ENCODE measurements at places on chromosomes 11 and 22.
A peak's percentile ranks its signal among the peaks of the same experiment; 100 is the strongest.

- DNase-seq: no peak
Measured at GRCh38 chr22:25368271-25368670, 148.8 kb downstream of the CRYBB2 start.

- peak; percentile 68 for DNase-seq
Measured at GRCh38 chr11:93740730-93741093, 583 bp downstream of the TAF1D start.

- DNase-seq: no peak
Measured at GRCh38 chr11:2423157-2424025, 20.9 kb downstream of the TRPM5 start.

DNA sequence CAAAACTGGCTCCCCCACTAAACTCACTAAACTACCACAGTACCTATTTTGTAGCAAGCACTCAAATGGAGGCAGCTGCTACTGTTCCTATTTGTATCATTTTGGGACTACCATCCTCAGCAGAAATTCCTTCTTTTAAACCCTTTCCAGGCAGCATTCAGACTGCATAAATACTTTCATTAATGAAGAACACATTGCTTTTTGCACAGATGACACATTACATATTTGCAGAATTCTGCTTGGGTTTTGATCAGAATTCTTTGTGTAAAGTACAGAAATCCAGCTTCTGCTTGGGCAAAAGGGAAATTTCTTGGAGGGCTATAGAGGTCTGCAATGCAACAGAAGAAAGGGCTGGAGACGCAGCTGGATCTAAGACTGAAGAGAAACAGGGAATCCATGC is 24.2 kb downstream of the RBX1 start:
- DNase-seq: no peak

GRCh38 chr11:73249304-73249703 is 22.8 kb upstream of the P2RY6 start:
- no peak for DNase-seq

GRCh38 chr11:57974848-57975601 is 48.7 kb upstream of the OR9Q1 start:
- no peak for DNase-seq

DNA sequence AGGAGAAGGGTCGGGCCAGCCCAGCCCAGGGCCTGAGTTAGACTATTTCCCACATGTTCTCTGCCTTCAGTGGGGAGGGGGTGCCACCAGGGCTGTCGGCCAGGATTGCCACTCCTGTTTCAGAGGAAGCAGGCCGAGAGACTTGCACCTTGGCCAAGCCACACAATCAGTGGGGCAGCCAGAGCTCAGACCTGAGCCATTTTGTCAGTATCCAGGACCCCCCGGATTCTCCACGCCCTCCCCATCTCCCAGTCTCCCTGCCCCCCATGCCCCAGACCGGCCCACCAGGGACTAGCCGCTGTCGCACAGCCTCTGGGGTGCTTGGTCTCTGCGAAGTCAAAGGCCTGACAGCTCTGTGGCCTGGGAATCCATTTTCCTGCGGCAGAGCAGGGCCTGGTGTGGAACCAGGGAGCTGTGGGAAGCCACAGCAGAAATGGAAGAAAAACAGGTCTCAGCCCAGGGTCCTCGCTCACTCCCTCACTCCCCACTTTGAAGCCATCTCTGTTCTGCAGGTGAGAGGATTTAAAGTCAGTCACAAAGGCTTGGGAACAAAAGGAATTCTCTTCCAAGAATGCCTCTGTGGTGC is 25.5 kb upstream of the MGAT3 start:
- peak; percentile 48 for DNase-seq

DNA sequence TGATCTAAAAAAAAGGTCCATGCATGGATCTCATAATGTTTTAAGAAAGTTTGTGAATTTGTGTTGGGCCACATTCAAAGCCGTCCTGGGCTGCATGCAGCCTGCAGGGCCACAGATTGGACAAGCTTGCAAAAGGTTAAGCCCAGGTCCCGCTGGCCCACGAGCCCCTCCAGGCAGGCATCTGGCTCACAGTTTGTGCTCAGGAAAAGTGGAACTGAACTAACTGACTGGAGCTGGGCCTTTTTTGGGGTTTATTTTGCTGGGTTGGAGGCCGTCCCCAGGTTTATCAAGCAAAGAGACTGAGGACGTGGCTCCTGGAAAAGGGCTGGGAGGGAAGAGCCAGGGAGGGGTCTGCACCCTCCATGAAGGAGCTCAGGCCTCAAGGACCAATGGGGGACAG is 32.1 kb upstream of the BAIAP2L2 start:
- DNase-seq: no peak

DNA sequence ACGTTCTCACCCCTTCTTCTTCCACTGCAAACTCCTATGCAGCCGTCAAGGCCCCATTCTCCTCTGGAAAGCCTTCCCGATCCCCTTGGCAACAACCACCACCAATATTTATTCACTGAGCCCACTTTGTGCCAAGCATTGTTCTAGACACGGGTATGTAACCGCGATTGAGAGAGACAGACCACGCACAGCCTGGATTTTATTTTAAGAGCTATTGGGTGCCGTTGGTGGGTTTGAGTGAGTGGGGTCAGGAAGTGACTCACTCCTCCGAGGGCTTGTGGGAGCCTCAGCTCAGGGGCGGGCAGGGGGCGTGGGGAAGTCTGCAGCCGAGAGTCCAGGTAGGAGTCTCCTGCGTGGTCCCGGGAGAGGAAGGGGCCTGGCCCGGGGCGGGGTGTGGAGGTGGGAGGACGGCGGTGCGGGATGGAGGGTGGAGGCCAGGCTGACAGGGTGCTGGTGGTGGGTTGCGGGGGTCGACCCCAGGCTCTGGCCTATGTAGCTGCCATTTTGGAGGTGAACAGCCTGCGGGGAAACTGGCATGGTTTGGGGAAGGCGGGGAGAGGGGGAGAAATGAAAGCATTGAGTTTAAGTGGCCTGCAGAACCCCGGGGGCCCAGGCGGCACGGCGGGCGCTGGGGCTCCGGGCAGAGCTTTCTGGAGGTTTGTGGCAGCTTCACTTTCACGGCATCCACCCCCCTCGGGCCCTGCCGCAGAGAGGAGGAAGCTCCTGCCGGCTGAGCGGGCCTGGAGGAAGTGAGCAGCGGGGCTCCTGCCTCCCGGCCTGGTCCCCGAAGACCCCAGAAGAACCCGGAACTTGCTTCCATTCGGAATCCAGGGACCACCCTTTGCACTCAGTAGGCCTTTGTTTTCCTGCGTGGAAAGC is 547 bp downstream of the PARVG start:
- peak; percentile 79 for DNase-seq

DNA sequence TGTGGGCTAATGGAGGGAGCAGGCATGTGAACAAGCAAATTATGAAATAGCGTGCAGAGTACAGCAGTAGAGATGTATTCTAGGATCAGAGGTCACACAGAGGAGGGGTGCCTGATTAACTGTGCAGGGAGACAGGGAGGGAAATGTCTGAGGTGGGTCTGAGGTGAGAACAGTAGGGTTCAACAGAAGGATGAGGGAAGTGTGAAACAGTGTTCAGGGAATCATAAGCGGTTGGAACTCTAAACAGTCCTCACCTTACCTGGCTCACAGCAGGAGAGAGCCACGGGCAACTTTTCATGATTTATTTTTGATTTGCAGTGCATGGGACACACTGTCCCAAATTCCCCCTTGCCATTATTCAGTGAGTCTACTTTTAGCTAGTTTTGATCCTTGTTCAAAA is 90.5 kb downstream of the PIWIL4 start:
- DNase-seq: no peak

DNA sequence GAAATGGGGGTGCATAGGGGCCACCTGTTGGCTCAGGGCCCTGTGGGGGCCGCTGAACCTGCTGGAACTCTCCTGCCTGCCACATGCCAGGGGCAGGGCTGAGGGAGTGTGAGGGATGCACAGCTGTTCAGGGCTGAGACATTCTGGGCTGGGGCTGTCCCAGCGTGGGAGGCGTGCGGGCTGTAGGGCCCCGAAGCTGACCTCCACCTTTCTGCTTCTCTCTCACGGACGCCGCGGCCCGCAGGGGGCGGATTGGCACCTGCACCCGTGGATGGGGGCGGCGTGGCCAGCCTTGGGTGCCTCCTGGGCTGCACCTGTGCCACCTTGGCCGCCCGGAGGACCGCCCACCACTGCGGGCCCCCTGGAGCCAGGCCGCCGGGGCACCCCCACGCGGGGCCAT is 4.1 kb downstream of the CCDC188 start:
- no peak for DNase-seq

GRCh38 chr11:93652161-93652597 is 9.3 kb upstream of the CEP295 start:
- no peak for DNase-seq

- DNase-seq: peak; percentile 51
Measured at GRCh38 chr11:69541001-69541285, 59.5 kb downstream of the LINC01488 start.

- DNase-seq: no peak
Measured at GRCh38 chr11:60457576-60457975, 1.9 kb downstream of the MS4A1 start.

GRCh38 chr11:61889831-61890230 is 1.5 kb downstream of the FADS3 start:
- no peak for DNase-seq

All from aorta (tissue), 5 donors.